Fibroblast of the aortic adventitia (primary cell): ENCODE measurements at places on chromosomes 2 and 18. TPM values are rescaled to one million over a fixed set of nuclear protein-coding genes. Genes with fewer than 3 reads are reported as not detected.

The GCKR gene
- 4.5 and 4.9 TPM in 2 replicates for total RNA-seq

DNA sequence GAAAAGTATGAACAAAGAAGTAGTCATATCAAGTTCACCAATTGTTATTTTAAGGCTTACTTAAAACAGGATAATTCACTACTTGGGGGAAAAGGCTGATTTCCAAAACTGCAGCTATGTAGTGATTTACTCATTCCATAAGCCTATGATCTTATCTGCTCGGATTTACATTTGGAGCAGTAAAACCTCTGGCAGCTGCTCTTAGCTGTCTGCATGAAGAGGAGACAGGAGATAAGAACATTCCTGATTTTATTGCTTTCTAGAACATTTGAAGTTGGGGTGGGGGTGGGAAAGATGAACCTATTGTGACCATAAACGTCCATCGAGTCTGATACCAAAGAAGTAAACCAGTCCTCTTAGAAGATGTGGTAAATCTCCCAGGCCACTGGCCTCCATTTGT is 120.9 kb downstream of the MMADHC start:
- DNase-seq = no peak

DNA sequence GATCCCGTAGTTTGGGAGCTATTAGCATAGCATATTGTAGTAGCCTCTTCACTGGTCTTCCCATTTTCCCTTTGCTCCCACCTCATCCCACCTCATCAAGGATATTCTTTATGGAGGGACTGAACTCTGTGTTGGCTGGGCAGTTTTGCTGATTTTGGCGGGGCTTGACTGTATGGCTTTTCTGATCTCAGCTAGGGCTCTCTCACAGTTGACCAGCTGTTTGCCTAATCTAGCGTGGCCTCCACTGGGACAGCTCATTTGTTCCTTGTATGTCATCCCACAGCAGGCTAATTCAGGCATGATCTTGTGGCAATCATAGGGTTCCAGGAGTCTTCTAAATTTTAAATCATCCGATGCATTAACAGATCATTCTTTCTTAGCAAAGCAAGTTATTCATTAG is 30.2 kb upstream of the MTX2 start:
- DNase-seq = no peak

DNA sequence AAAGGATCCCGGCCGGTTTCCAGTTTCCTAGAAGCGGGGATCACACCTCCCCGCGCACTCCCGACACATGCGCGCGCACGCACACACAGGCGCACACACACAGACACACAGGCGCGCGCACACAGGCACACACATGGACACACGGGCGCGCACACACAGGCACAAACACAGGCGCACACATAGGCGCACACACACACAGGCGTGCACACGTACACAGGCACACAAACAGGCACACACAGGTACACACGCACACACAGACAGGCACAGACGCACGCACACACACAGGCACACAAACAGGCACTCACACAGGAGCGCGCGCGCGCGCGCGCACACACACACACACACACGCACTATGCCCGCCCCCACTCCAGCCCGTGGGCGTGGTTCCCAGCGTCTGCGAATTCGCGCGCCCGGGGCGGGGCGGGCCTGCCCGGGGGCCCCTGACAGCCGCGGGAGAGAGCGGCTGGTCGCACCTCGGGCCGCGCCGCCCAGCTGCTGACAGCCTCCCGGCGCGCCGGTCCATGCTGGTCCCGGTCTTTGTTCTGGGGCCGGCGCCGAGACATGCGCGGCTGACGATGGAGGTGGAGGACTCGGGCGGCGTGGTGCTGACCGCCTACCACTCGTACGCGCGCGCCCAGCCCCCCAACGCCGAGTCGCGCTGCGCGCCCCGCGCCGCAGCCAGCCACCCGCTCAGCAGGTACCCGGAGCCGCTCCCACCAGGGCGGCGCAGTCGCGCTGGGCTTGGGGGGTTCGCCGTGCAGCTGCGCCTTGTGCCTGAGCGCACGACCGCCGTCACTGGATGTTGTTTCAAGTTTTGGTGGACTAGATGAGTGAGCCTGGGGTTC is at the start of gene ARHGAP28:
Gene ARHGAP28, plus strand, starts transcription at position 470 of the 845 bp plus-strand sequence. Its CDS starts 106 bp downstream, at position 576.
- peak; percentile 81 for DNase-seq

The CYP27C1 gene
- total RNA-seq = 0.41 and 0.72 TPM in 2 replicates

DNA sequence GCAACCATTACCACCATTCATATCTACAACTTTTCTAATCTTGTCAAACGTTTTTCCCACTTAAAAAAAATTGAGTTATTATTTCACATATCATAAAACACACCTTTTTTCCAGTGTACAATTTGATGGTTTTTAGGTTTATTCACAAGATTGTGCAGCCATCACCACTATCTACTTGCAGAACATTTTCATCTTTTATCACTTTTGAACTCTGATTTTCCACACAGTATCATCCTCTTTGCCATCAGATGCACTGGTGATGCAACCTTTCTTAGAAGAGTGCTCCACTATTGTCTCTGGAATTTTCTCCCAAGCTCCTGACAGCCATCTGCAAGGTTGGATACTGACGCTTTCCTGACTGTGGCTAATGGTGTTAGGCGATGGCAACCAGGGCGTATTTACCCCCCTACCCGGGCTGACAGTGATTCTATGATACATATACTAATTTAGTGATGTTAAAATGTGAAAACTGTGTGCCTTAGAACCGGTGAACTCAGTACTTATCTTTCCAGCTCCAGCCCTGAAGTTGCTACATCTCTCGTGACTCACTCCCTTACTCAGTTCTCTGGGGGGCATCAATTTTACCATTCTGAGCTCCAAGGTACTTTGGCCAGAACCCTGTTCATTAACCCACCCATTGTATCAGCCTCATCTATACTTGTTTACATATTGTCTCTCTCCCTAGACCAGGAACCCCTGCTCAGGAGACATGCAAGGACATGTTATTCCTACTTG is 105.4 kb upstream of the SPRED2 start:
- peak; percentile 65 for DNase-seq
